ENCODE measurements at places on chromosomes 4 and X.

DNA sequence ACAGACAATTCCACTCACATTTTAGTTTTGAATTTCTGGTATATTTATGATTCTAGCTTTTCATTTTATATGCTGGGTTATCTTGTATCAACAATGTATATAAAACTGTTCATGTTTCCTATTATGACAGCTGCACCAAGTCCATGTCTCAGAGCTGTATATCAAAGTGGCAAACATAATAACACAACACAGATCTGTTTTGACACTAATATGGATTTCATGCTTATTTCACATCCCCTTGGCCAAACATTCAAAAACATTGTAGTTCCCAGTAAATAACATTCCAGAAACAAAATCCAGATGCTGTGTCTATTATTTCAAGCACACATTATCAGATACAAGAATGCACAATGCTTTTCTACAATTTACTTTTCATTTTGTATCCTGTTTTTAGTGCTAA is 380.6 kb upstream of the MAGEB2 start:
- no peak for DNase-seq

GRCh38 chrX:118751950-118752783 is 24.8 kb downstream of the IL13RA1 start:
- DNase-seq, result no peak

GRCh38 chr4:11230866-11231265 is 197.8 kb downstream of the HS3ST1 start:
- DNase-seq, result no peak

DNA sequence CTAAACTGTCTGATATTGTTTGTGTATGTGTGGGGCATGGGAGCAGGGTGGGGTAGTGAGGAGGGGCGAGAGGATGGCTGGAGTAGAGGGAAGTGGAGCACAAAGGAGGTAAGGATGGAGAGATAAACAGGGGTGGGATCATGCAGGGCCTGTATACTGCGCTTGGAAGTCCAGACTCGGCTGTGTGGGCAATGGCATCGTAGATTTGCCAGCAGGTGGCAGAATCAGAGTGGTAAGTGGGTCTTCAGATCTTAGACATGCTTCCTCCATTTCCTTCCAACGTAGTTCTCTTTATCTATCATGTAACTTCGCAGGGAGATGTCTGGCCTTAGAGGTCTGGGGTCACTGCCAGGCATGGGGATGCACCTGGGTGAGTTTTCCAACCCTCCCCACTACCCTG is 155.5 kb downstream of the PDGFRA start:
- peak; percentile 19 for DNase-seq

DNA sequence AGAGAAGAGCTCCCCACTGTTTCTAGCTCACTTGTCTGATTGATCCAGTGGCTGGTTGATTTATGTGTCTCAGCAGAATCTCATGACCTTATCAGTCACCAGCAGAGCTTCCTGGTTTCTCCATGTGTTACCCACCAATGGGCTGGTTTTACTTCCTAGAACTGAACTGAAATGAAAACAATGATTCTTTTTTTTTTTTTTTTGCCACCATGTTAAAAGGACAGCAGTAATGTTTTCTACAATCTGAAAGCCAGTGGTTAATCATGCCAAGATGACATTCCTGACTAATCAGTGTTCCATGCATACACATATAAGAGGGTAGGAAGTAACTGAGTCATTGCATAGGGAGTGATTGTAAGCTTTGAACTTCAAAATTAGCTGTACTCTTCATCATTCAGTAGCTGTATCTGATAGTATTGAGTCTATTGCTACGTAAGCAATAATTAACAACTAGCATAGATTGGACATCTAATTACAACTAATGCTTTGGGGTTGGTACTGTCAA is 67.7 kb downstream of the SLC4A4 start:
- DNase-seq, result no peak

DNA sequence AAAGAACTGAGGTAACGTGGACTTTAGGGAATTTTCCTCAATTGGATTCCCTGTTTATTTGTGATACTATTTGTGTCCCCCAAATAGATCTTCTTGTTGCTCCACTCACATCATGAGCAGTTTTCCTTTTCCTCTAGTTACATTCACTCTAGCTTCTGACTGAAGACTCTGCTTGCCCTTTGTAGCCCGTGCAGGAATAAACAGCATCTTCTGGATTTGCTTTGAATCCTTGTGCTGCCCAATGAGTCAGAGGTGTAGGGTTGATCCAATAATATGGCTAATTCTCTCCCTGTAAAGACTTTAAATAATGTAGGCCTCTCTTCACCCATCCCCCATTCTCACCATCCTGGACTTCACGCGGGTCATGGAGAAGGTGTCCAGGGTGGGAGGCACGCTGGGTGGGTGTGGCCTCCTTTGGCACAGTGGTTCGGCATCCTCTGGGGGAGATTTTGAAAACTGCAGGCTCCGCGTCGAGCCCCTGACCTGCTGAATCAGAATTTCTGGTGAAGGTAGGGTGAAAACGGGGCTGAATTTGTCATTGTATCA is 9.0 kb downstream of the HAND2 start:
- no peak for DNase-seq

- no peak for DNase-seq
Observed at GRCh38 chrX:136950211-136950610, 69.7 kb upstream of the RBMX start.

DNA sequence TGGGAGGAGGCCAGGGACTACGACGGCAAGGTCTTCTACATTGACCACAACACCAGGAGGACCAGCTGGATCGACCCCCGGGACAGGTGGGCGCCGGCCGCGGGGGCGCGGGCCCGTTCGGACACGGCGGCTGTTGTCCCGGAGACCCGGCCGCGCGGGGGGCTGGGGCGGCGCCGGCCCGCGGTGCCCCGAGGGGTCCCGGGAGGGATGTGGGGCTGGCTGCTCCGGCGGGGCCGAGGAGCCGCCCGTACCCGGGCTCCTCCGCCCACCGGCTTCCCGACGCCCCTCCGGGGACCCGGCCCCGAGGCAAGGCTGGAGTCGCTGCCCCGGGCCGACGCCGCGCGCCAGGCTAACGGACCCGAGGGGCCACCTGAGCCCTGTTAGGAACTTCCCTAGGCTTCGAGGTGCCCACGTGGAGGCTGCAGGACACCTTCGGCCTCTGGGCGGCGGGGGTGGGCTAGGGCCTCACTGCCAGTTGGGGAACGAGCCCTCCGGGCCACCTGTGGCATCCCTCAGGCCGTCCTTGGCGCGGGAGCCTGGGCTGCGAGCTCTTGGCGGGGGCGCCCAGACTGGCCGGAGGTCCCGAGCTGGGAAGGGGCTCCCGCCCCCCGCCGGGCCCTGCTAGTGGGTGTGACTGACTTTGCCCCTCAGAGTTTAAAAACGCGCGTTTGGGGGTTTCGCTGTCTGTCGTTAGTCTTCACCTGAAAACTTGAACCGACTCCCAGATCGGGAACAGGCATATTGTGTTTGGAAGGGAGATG is 660 bp downstream of the WWC2 start:
- peak; percentile 84 for DNase-seq

- no peak for DNase-seq
Observed at GRCh38 chrX:118208481-118208880, 91.9 kb upstream of the KLHL13 start.
